Stimulated activated CD4-positive, alpha-beta T cell treated with anti-CD3 and anti-CD28 coated beads, Interleukin-1b, Interleukin-23, amount 100 ng/mL, for 4 hours (primary cell): ENCODE measurements at places on chromosomes 12 and 14.

DNA sequence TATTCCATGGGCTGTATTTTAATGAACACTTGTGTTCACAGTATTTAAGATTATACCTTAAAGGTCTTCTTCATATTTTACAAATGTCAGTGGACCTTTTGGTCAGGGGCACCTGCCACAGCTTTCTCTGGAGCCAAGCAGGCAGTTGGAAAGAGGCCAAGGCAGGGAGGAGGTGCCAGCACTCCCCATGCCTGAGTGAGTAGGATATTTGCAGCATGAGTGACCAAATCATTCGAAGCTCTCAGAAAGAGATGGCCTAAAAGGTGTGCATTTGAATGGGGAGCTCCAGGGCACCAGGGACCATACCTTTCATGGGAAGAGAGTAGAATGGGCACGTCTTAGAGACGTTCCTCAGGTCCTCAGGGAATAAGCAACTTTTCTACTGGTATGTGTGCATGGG is 121.6 kb downstream of the GPR135 start:
- no peak for DNase-seq

DNA sequence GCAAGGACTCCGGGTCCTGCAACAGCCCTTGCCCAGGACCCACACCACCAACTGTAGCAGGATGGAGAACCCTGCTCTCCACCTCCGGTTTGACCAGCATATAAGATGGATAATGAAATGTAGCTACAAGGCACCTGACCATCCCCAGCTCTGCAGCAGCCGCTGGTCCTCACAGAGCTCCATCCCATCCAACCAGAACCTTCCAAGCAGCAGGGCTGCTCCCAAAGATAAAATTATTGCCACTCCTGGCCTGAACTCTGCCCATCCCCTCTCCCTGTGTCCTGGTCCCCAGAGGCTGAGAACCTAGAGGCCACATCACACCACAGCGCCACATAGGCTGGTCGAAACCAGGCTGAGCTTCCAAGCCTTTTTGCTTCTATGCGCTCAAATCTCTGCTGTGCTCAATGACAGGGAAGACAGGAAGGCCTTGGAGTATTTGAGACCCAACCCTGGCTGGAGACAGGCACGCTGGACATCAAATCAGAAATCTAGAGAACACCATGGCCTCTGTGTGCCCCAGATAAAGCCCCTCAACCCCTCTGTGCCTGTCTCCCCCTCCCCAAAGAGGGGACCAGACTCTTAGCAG is 4.2 kb downstream of the CDK2AP1 start:
- no peak for DNase-seq

GRCh38 chr12:122097927-122098756 is 19.6 kb downstream of the MLXIP start:
- DNase-seq: no peak

- DNase-seq: no peak
These were observed 126.9 kb downstream of the PAPOLA start for GRCh38 chr14:96629082-96629481.

- no peak for DNase-seq
These were observed 108.9 kb downstream of the GPR135 start for GRCh38 chr14:59356312-59356711.
